A549 treated with dexamethasone at 1 μM for 4 hours (cell line): ENCODE measurements at places on chromosomes 16 and 17. TPM values are rescaled to one million over a fixed set of nuclear protein-coding genes. Genes with fewer than 3 reads are reported as not detected.

Gene TBC1D3B
- total RNA-seq, result 1.1 to 4.4 TPM (median 2.6 TPM) in 5 replicates

Gene DOC2B
- 1.6 to 2.5 TPM (median 2.3 TPM) in 5 replicates for total RNA-seq

Gene OTOP3
- not detected in 5 replicates for total RNA-seq

Gene HSBP1
- 153 to 197 TPM (median 170 TPM) in 5 replicates for total RNA-seq

Gene KRTAP4-6
- total RNA-seq, result not detected in 5 replicates

Gene SLC12A3
- total RNA-seq, result 0.04 TPM in 1 of 5 replicates, not detected in the others

Gene NXN
- total RNA-seq, result 20.0 to 27.7 TPM (median 26.7 TPM) in 5 replicates

Gene ACE
- 1.5 to 4.5 TPM (median 3.4 TPM) in 5 replicates for total RNA-seq

Gene GALR2
- 0.54 to 1.8 TPM (median 1.7 TPM) in 5 replicates for total RNA-seq

Gene SRL
- total RNA-seq, result 0.04 to 0.08 TPM (median 0.07 TPM) in 5 replicates

Gene PYY
- 0.21 TPM in 1 of 5 replicates, not detected in the others for total RNA-seq

Gene BAHCC1
- 5.3 to 8.6 TPM (median 8.5 TPM) in 5 replicates for total RNA-seq

Gene SLC13A2
- 0.07 to 0.20 TPM (median 0.12 TPM) in 5 replicates for total RNA-seq
